ENCODE measurements at places on chromosomes 12 and 14.

DNA sequence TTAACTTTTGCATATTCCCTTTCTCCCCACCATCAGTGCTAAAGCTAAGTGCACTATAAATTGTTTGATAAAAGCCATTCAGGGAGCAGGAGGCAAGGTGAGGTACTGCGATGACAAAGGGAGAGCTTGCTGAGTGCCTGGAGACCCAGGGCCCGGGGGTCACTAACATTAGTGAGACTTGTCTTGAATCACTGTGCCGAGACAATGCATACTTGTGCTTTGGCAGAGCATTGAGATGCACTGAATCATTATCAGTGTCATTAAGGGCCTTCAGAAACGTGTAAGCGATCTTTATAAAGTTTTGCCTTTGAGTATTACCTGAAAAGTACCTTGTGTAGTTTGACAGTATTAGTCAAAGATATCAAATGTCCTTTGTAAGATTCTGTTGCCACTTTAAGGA, 447.5 kb downstream of the PCNX1 start:
- no peaks in the 10 kb centered on the region for H3K36me3 ChIP-seq
- H3K4me3 ChIP-seq: no peak overlapping the region
- no peak overlapping the region for H3K27ac ChIP-seq
- peaks cover 48% of the 10 kb centered on the region for H3K4me1 ChIP-seq
- H3K27me3 ChIP-seq: no peaks in the 10 kb centered on the region

DNA sequence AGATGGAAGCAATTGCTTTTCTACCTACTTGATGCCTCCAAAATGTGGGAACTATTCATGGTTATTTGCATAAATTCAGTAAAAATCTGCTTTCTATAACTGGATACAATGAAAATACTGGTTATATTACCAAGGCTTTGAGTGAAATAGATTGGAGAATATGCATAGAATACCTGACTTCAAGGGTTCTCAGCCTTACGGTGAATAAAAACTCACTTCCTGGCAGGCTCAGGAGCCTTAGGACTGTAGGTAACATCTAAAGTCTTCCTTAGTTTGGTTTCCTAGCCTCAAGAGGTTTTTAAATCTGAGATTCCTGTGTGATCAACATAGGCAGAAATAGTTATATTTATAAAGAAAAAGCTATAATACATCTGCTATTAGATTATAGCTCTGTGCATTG, 158.6 kb downstream of the SLC41A2 start:
- H3K4me3 ChIP-seq: no peak overlapping the region
- no peaks in the 10 kb centered on the region for H3K27me3 ChIP-seq
- no peaks in the 10 kb centered on the region for H3K36me3 ChIP-seq
- H3K27ac ChIP-seq: no peak overlapping the region
- no peaks in the 10 kb centered on the region for H3K4me1 ChIP-seq
- DNase-seq: no peak

GRCh38 chr14:92737206-92737605, 11.2 kb downstream of the LGMN start:
- peaks cover 4% of the 10 kb centered on the region for H3K36me3 ChIP-seq
- no peaks in the 10 kb centered on the region for H3K27me3 ChIP-seq
- H3K4me1 ChIP-seq: peaks cover 8% of the 10 kb centered on the region
- no peak for DNase-seq
- peak overlapping the region; percentile 17 for H3K27ac ChIP-seq
- no peak overlapping the region for H3K4me3 ChIP-seq

DNA sequence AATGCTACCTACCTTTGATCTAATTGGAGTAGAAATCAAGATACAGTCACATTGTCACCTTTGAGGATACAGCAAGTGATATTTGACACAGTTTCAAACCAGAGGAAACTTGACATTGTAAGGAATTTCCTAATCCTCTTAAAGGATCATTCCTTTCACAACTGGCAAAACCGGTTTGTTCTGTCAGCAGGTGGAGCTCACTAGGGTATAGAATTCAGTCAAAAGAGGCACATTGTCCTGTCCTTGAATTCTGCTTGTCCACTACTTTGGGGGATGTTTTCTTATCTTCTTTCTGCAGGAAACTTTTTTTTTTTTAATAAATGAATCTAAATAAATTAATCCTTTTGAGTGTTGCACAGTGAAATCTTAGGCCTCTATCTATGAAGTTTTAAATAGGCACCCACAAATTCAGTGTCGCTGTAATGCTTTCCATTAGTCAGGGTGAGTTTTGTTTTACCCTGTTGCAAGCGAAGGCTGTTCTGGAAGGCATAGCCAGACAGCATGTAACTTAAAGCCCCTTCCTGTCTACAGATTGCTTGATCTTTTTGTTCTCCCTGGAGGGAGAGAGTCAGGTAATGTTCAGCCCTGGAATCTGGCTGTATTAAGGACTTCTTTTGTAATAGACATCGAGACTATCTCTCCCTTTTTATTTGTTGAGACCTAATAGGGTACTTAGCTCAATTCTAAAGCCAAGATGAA, 285.0 kb upstream of the RGS6 start:
- H3K4me1 ChIP-seq: no peaks in the 10 kb centered on the region
- H3K36me3 ChIP-seq: peaks cover 2% of the 10 kb centered on the region
- H3K27me3 ChIP-seq: no peaks in the 10 kb centered on the region

GRCh38 chr12:12178559-12178958, 88.3 kb downstream of the LRP6 start:
- no peak overlapping the region for H3K27ac ChIP-seq
- H3K4me3 ChIP-seq: no peak overlapping the region
